ENCODE measurements at places on chromosomes 3 and 15.

DNA sequence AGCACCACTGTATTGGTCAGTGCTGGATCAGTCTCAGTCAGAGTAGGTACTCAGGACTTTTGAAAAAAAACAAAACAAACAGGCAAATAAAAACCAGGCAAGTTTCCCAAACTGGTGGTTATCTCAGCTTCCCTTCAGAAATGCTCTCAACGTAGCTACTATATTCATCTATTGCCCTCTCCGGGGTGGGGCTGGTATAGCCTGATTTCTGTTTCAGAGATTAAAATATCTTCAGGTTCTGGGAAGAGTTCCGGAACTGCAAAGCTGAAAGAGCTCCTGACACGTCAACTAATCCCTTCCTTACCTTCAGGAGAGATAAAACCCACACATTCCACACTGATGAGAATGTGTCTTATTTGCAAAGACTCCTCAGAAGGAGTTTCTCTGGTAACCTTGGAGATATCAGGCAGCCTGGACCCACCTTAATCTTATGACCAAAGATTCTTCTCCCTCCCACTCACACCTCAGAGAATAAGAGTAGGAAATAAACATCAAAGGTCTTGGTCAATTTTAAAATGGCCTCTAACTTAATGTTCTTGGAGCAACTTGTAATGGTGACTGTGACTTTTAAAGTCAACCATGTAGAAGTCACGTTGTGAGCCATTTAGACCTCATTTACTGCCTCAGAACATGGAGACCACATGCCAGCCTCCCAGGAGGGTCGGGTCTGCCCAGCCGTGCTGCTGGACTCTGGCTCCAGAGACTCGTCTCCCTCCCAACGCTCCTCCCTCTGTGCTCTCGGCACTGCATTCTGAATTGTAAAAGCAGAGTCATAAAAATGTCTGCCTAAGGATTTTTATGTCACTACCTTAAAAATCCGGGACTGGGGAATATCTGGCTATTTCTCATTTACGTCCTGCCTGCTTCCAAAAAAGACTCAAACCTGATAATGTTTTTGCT lies 53.8 kb downstream of the CDCP1 start:
- DNase-seq, result no peak

GRCh38 chr3:53211706-53212702 lies 43.8 kb downstream of the TKT start:
- DNase-seq, result no peak

DNA sequence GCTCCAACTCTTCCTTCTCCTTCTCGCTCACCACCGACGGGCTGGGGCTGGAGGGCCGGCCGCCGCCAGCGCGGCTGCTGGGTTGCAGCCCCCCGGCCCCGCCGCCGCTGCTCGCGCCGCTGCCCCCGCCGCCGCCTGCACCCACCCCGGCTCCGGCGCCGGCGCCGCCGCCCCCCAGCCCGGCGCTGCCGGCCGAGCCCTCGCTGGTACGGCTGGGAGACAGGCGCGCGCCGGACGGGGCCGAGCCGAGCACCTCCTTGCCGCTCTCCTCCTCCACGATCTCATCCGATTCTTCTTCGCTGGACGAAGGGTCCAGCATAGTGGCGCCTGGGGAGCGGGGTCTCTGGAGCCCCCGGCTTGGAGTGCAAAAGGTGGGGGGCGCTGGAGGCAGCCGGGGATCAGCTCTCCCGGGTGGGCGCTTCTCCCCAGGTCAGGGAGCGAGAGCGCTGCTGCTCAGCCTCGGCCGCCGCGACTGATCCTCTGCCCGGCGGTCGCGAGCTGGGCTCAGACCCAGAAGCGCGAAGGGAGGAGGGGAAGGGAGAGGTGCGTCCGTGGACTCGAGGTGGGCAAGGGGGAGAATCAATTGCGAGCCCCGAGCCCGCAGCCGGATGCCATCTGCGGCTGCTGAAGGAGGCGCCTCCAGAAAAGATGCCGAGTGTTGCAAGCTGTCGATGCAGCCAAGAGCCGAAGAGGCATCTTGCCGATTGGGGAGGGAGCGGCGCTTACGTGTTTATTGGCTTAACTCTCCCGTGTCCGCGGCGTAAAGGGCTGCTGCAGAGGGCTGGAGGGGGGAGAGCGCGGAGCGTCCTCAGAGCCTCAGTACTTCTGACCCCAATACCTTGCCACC lies at the start of gene CADPS:
TSS of gene CADPS (minus strand) at position 706 of the 847 bp plus-strand sequence. CDS start at position 319, 387 bp downstream.
- DNase-seq, result no peak

DNA sequence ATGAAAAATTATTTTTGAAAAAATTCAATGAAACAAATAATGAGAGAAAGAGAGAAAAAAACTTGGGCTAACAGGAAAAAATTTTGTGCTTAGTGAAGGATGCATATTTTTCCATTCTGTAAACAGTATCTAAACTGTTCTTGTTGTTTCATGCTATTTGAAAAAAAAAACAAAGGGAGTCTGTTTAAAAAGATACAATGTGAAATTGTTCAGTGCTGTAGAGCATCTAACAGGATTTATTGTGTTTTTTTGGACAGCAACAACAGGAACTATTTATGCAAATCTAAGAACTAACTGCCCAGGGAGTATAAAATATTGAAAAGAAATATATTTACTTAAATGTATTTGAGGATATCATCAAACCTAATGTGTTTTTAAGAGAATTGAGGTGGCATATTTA lies 55.1 kb downstream of the PEX5L start:
- no peak for DNase-seq

GRCh38 chr15:83030021-83030420 lies 18.6 kb upstream of the C15orf40 start:
- no peak for DNase-seq

DNA sequence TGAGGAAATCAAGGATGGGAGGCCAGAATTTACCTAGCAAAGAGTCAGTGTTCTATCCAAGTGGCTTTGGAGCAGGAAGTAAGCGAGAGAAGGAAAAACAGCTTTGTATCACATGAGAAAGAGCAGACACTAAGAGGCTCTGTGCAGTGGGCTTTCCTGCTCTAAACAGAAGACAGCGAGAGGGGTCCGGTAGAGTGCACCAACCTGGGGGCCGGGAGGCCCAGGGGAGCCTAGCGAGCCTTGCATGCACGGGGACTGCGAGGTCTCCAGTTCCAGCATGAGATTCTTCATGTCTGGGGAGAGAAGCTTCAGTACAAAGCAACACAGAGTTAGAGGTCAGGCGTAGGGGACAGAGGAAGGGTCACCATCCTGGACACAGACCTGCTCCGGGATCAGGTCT lies 33.5 kb downstream of the COLQ start:
- no peak for DNase-seq

- DNase-seq, result no peak
Observed at GRCh38 chr3:194925614-194926013, 239.9 kb downstream of the FAM43A start.

Data from NCI-H187 treated with DMSO at 0.1 percent for 48 hours (cell line).